Hindlimb muscle (tissue), 1 donor: ENCODE measurements at places on chromosomes 3 and 15.

GRCh38 chr15:45441686-45442085 lies 63.3 kb upstream of the GATM start:
- DNase-seq: no peak

GRCh38 chr3:132978464-132978863 lies 59.7 kb upstream of the TMEM108 start:
- DNase-seq: no peak

- no peak for DNase-seq
These were observed 16.2 kb downstream of the CCDC32 start for GRCh38 chr15:40548610-40549009.

GRCh38 chr3:43707998-43708397 lies 17.3 kb downstream of the ABHD5 start:
- no peak for DNase-seq

GRCh38 chr3:161644891-161645635 lies 148.5 kb downstream of the OTOL1 start:
- peak; percentile 57 for DNase-seq

- no peak for DNase-seq
These were observed 6.1 kb downstream of the RASGRP1 start for GRCh38 chr15:38558372-38559059.

GRCh38 chr3:123431658-123432324 lies 17.1 kb downstream of the ADCY5 start:
- DNase-seq: no peak

- no peak for DNase-seq
These were observed 104.7 kb upstream of the PFN2 start for GRCh38 chr3:150075417-150075865.

- DNase-seq: no peak
These were observed 116.6 kb downstream of the ST8SIA2 start for GRCh38 chr15:92510163-92510882.

DNA sequence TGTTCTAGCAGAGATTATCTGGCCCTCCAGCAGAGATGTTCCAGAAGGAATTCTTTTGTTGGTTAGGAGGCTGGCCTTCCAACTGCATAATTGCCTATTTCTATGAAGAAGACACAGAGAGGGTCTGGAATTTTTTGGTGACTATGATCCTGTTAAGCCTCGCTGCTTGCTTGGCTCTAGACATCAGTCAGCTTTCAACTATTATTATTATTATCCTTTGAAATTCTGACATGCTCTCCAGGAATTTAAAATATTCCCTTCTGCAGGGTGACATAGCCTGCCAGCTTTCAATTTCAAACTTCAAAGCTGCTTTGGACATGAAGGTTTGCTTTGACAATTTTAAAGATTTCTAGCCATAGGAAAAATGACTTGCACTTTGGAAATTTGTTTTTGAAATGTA lies 26.3 kb upstream of the ZNF148 start:
- DNase-seq: no peak

DNA sequence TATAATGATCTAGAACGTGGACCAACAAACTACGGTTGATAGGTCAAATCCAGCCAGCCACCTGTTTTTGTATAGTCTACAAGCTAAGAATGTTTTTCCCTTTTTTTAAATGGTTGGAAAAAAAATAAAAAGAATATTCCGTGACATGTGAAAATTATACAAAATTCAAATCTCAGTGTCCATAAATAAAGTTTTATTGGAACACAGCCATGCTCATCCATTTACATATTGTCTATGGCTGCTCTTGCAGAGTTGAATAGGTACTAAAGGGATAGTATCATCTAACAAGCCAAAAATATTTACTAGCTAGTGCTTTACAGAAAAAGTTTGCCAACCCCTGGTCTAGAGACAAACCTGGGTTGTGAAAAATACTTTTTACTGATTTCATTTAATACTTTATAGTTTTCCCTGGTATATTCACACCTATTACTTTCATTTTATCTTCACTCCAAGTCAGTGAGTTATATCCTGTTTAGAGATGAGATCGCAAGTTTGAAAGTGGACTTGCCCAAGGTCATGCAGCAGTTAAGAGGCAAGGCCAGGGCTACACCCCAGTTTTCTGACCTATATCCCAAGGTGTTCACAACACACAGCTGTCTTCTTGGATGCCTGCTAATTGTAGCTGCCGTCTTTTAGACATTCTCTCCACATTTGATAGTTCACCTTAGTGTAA lies 58.4 kb downstream of the IGF2BP2 start:
- no peak for DNase-seq

GRCh38 chr3:108122276-108122675 lies 31.4 kb upstream of the CD47 start:
- no peak for DNase-seq
